NCI-H748 treated with DMSO at 0.1 percent for 48 hours (cell line): ENCODE measurements at places on chromosomes 6 and 20.

DNA sequence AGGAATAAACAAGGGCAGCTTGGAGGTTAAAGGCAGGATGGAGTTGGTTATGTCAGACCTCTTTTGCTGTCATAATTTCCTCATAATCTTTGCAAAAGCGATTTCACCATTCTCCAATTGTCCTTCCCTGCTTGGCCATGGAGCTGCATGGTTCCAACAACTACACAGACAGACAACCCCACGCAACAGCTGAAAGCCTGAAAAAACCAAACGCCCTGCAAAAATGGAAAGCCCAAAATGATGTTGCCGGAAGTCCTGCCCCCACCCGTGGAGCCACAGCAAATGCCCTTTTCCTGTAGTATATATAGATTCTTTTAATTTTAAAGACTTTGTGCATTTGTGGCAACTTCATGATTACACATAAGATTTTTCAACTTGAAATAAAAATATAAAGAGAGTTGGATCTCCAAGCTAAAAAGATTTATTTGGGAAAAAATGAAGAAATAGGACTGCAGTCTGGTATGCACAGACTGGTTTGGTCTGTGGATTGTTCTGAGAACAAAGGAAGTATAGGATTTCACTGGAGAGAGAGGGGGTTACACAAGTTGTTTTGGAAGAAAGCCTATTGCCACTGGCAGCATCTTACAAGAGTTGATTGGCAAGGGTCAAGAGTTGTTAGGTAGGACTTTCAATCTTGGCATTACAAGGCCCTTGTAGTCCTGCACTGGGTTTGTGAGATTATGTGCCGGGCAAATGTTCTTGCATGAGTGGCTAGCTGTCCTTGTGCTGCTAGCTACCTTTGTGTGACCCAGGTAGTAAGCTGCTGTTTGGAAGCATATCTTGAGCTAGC, 190.0 kb downstream of the C6orf118 start:
- DNase-seq: no peak

DNA sequence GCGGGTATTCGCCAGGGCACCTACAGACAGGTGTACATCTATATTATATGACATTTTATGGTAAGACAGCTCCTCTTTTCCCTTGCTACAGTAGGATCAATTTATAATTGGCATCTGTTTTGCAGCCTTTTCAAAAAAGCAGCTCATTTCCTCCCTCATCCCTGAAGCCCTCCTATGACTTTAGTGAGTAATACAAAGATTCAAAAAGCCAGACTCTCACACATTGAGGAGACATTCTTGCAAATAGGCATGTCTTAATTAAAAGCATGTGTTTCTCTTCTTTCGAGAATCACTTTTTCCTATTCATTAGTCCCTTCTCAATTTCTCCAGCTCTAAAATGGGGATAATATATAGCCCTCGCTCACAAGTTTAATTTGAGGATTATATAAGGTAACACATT, 283.4 kb downstream of the TBC1D7 start:
- no peak for DNase-seq

GRCh38 chr6:55866128-55866527, 9.3 kb downstream of the BMP5 start:
- DNase-seq: no peak

- DNase-seq: no peak
Measured at GRCh38 chr6:145187491-145188206, 547.7 kb downstream of the EPM2A start.

GRCh38 chr6:53615633-53616449, 49.7 kb downstream of the KLHL31 start:
- DNase-seq: no peak
